Stimulated activated naive CD8-positive, alpha-beta T cell treated with anti-CD3 and anti-CD28 coated beads, Interleukin-15, amount 100 ng/mL, for 72 hours (primary cell): ENCODE measurements at places on chromosomes 16 and 17.

DNA sequence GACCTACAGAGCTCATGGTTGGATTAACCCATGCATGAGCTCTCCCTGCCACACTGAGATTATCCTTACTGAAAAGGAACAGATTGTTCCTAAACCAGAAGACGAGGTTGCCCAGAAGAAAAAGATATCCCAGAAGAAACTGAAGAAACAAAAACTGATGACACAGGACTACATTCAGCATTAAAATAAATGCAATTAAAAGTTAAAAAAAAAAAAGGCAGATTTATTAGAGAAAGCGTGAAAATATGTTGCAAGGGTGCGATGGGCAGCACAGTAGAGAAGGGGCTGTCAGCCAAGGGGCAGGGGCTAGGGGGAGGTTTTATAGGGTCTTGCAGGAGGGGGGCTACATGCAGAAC lies 40.2 kb upstream of the BPTF start:
- DNase-seq, result no peak

DNA sequence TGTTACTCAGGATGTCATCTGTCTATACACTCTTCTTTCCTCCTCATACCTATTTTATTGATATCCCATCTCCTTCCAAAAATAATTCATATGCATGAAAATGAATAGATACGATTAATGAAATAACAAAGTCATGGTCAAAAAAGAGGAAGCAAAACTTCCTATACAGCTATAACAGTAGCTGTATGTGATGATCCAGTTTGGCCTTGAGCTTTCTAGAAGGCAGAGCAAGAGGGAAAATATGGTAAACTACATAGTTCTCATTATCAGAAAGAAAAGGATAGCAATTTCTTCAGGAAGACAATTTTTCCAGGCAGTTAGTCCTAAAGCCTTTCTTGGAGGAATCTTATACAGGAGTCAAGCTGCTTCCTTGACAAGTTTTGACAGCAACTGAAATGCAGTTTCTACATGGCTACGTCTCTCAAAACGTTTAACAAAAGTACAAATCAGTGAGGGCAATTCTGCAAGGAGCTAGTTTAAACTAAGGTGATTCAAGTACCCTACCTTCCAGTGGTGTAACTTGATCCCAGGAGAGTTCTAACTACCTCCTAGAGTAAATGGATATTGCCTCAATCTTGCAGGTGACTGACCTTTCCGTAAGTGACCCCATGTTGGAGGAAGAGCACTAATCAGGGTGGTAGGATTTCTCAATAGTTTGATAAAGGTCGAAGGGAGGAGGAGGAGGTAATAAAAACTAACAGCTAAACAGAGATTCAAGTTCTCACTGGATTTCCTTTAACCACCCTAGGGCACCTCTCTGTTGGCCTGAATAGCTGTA lies 1.0 kb downstream of the SPAG5 start:
- no peak for DNase-seq

DNA sequence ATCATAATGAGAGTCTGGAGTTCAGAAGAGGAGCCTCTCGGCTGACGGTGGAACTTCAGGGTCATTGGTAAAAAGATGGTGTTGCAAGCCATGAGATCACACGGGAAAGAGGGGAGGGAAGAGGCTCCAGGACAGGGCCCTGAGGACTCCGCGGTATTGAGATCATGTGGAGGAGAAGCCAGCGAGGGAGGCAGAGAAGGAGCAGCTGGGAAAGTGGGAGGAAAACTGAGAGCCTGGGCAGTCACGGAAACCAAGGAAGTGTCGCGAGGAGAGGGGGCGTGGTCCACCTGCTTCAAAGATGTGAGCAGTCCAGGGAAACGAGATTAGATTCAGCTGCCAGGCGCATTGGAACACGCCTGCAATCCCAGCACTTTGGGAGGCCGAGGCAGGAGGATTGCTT lies 27.7 kb upstream of the SBK1 start:
- no peak for DNase-seq

DNA sequence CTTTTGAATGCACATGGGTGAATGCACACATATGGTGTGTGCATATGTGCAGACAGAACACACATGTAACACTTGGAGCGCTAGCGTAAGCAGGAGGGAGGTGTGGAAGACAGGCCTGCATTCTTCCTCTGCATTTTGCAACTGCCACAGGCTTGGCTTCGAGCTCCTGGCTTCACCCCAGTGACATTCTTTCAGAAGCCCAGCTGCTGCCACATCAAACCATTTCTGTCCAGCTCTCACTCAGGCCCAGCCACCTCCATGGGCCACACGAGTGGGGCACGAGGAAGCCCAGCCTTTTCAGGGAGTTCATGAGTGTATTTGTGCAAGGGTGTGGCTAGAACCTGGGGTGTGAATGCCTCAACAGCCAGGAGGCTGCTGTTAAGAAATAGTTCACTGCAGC lies 18.8 kb downstream of the LGALS3BP start:
- no peak for DNase-seq

- DNase-seq, result no peak
Observed at GRCh38 chr16:4733747-4734062, 366 bp downstream of the ANKS3 start.

DNA sequence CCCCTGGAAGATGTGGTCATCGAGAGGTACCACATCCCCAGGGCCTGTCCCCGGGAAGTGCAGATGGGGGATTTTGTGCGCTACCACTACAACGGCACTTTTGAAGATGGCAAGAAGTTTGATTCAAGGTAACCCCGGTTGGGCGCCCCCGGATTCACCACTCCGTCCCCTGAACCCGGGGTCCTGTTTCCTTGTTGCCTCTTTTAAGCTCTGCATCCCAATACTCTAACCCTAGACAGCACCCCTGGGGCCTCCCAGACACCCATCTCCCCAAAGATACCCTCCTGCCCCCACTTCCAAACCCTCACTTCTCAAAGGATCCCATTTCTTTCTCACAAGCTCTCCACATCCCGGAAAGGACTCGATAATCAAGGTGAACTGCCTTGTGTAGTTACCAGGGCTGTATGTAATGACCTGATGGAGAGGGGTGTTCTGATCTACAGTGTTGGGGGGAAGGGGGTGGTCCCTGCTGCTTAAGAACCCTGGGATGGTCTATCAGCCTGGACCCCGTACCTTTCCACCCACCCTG lies 412 bp downstream of the FKBP10 start:
- DNase-seq, result no peak

DNA sequence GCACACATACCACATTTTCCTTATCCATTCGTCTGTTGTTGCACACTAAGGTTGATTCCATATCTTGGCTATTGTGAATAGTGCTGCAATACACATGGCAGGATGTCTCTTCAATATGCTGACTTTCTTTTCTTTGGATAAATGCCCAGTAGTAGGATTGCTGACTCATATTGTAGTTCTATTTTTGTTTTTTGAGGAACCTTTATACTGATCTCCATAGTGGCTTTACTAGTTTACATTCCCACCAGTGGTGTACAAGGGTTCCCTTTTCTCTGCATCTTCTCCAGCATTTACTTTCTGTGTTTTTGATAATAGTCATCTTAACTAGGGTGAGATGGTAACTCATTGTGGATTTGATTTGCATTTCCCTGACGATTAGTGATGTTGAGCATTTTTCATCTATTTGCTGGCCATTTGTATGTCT lies 118.1 kb downstream of the STXBP4 start:
- DNase-seq, result no peak

DNA sequence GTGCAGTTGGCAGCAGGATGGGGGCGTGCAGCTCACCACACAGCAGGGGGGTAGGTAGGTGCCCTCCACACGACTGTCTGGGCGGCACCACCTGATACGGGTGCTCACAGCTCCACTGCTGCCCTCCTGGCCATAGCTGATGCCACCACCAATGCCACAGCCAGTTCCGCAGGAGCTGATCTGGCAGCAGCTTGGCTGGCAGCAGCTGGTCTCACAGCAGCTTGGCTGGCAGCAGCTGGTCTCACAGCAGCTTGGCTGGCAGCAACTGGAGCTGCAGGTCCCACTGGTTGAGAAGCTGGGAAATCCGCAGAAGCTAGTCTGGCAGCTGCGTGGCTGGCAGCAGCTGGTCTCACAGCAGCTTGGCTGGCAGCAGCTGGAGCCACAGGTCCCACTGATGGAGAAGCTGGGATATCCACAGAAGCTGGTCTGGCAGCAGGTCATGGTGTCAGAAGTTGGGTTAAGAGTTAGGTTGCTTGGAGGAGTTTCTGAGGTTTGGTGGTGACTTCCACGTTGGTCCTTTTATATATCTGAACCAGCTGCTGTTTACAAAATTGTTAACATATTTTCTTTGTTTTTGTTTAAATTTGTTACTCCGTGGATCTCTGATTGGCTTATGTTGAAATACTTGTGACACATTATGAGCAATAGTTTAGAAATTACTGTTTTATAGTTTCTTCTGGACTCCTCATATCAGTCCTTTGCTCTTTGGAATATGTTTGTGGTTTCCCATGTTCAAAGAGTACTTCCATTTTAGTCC lies at the start of gene KRTAP1-5:
KRTAP1-5 (minus strand) TSS at position 494 of the 757 bp plus-strand sequence; CDS start at position 441, 53 bp downstream.
- no peak for DNase-seq

GRCh38 chr17:31391496-31391949 lies at the start of gene RAB11FIP4:
Gene RAB11FIP4, plus strand, starts transcription at chr17:31391675. Its CDS starts 178 bp downstream, at chr17:31391853.
- DNase-seq, result no peak

DNA sequence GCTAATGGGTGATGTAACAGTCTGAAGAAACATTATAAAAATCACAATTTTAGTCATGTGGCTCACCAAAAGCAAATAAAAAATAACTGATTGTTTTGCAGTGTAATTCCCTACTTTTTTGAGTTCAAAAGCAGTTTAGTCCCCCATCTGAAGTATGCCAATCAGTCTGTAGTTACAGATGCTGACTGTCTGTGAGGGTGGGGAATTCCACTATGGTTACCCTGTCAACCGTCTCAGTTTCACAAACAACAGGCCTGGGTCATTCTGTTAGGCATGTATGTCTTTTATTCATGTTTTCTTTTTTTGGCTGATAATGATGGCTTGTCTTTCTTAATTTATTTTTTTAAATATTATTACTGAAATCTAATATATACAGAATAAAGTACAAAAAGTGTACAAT lies 69.3 kb downstream of the STXBP4 start:
- DNase-seq, result peak; percentile 21

GRCh38 chr17:80992077-80992947 lies 671 bp downstream of the CHMP6 start:
- no peak for DNase-seq

DNA sequence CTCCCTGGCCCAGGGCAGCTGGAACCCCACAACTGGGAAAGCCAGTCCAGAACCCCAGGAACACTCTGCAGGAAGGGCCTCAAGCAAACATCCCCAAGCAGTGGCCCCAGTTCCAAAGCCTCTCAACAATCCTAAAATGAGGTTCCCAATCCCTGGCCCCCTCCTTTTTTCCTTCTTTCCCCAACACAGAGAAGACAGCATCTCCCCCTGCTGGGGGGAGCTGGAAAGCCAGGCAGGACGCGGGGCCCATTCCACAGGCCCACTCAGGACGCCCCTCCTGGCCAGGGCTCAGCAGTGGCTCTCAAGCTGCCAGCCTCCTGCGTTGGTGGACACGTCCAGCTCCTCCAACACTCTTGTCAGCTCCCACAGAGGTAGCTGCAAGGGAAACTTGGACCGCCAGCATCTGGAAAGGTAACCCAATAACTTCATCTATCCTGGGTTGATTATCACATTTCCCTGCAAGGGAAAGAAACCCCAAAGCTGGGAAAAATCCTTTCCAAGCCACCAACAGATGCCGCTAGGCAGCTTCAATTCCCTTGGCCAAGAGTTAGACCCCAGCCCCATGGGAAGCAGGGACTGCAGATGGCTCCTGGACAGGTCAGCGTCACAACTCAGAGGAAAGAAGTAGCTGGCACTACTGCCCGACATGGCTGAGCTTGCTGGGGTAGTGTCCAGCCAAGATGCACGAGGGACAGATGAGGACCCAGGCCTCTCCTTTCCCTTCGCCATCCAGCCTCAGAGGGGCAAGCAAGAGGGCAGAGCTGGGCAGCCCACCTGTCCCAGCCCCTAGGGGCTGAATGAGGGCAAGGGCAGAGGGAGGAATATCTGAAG lies 7.6 kb downstream of the HDAC5 start:
- peak; percentile 32 for DNase-seq
